Myocyte (in vitro differentiated cells): ENCODE measurements at places on chromosomes 3 and 15. TPM values are rescaled to one million over a fixed set of nuclear protein-coding genes. Genes with fewer than 3 reads are reported as not detected.

ACSBG1 gene
- 2.9 and 5.2 TPM in 2 replicates for total RNA-seq

ZNF501 gene
- 0.42 and 1.1 TPM in 2 replicates for total RNA-seq

IL17RD gene
- total RNA-seq, result 0.56 and 0.73 TPM in 2 replicates

PTPRG gene
- 23.7 and 28.4 TPM in 2 replicates for total RNA-seq

DYNLT2B gene
- 9.1 and 12.0 TPM in 2 replicates for total RNA-seq

CAMKV gene
- not detected in 2 replicates for total RNA-seq

IGSF11 gene
- 0.10 and 0.27 TPM in 2 replicates for total RNA-seq

CFAP20DC gene
- total RNA-seq, result 1.8 TPM in 2 replicates

HMG20A gene
- 36.6 and 49.9 TPM in 2 replicates for total RNA-seq

SLC22A14 gene
- total RNA-seq, result 0.78 and 0.83 TPM in 2 replicates

VPS18 gene
- 34.4 and 43.3 TPM in 2 replicates for total RNA-seq

ATG3 gene
- total RNA-seq, result 47.8 and 51.0 TPM in 2 replicates

PPP1R14D gene
- total RNA-seq, result not detected in 2 replicates

CHRNA5 gene
- total RNA-seq, result 2.0 and 2.5 TPM in 2 replicates

SEMA5B gene
- 0.08 and 0.94 TPM in 2 replicates for total RNA-seq

MITF gene
- 12.5 and 17.7 TPM in 2 replicates for total RNA-seq

NME9 gene
- total RNA-seq, result not detected in 2 replicates

CHRM5 gene
- total RNA-seq, result 0.05 TPM in 1 of 2 replicates, not detected in the other

ITGA11 gene
- 29.2 and 33.5 TPM in 2 replicates for total RNA-seq

ACTC1 gene
- total RNA-seq, result 6,424 and 7,970 TPM in 2 replicates

SHC4 gene
- 1.1 and 2.9 TPM in 2 replicates for total RNA-seq

ENTPD3 gene
- not detected in 2 replicates for total RNA-seq

C3orf20 gene
- total RNA-seq, result not detected in 2 replicates

GOLGA6L4 gene
- total RNA-seq, result 0.29 and 0.36 TPM in 2 replicates

C3orf18 gene
- 14.0 and 18.6 TPM in 2 replicates for total RNA-seq

LMCD1 gene
- 21.9 and 24.9 TPM in 2 replicates for total RNA-seq

CHRNA7 gene
- total RNA-seq, result 0.16 TPM in 1 of 2 replicates, not detected in the other

ISLR2 gene
- not detected in 2 replicates for total RNA-seq

TNNC1 gene
- total RNA-seq, result 3,730 and 3,876 TPM in 2 replicates

OR5H14 gene
- total RNA-seq, result not detected in 2 replicates

CHRNB4 gene
- not detected in 2 replicates for total RNA-seq

SLC25A26 gene
- total RNA-seq, result 18.9 and 23.1 TPM in 2 replicates

PPIB gene
- total RNA-seq, result 215 and 241 TPM in 2 replicates

GOLIM4 gene
- 32.8 and 95.3 TPM in 2 replicates for total RNA-seq

AGBL1 gene
- total RNA-seq, result 0.21 and 3.3 TPM in 2 replicates

DTWD1 gene
- 38.1 and 46.5 TPM in 2 replicates for total RNA-seq

HCN4 gene
- not detected in 2 replicates for total RNA-seq

HRG gene
- not detected in 2 replicates for total RNA-seq

ANKRD63 gene
- total RNA-seq, result 0.42 TPM in 1 of 2 replicates, not detected in the other

LHFPL4 gene
- not detected in 2 replicates for total RNA-seq

DUSP7 gene
- 8.9 and 12.3 TPM in 2 replicates for total RNA-seq

HTR3E gene
- total RNA-seq, result 3.1 and 7.1 TPM in 2 replicates

ATP10A gene
- 0.62 and 1.2 TPM in 2 replicates for total RNA-seq

ROBO1 gene
- total RNA-seq, result 18.7 and 22.3 TPM in 2 replicates

CHRD gene
- 8.4 and 18.8 TPM in 2 replicates for total RNA-seq

EFCC1 gene
- total RNA-seq, result 1.6 and 4.6 TPM in 2 replicates

AP3S2 gene
- 65.3 and 101 TPM in 2 replicates for total RNA-seq

ELP6 gene
- 20.7 and 26.7 TPM in 2 replicates for total RNA-seq

ZNF385D gene
- 0.99 and 1.6 TPM in 2 replicates for total RNA-seq

CPN2 gene
- not detected in 2 replicates for total RNA-seq

ERICH6 gene
- not detected in 2 replicates for total RNA-seq

SLC9C1 gene
- total RNA-seq, result not detected in 2 replicates

GNB4 gene
- total RNA-seq, result 14.4 and 25.9 TPM in 2 replicates

GPD1L gene
- total RNA-seq, result 28.3 and 28.9 TPM in 2 replicates

HIGD1A gene
- 192 and 193 TPM in 2 replicates for total RNA-seq

MAP4 gene
- total RNA-seq, result 210 and 343 TPM in 2 replicates

ZBTB47 gene
- total RNA-seq, result 96.8 and 103 TPM in 2 replicates

KLF15 gene
- 1.2 and 1.5 TPM in 2 replicates for total RNA-seq

PIGB gene
- total RNA-seq, result 8.3 and 10.6 TPM in 2 replicates
